ENCODE measurements at places on chromosomes 5 and 9.

DNA sequence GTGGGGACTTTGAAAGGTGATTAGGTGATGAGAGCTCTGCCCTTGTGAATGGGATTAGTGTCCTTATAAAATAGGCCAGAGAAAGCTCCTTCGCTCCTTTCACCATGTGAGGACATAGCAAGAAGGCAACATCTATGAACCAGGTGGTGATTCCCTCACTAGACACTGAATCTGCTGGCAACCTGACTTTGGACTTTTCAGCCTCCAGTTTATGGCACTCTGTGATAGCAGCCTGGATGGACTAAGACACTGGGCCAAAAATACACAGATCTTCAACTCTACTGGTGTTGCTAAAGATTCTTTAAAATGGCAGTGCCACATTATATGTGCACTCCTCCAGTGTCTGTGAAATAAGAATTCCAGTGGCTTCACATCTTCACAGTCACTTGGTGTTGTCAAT is 41.2 kb upstream of the COL15A1 start:
- DNase-seq: no peak

- no peak for DNase-seq
Measured at GRCh38 chr5:115849258-115849798, 7.6 kb downstream of the AP3S1 start.

- DNase-seq: no peak
Measured at GRCh38 chr5:81397176-81397575, 3.2 kb upstream of the ACOT12 start.

DNA sequence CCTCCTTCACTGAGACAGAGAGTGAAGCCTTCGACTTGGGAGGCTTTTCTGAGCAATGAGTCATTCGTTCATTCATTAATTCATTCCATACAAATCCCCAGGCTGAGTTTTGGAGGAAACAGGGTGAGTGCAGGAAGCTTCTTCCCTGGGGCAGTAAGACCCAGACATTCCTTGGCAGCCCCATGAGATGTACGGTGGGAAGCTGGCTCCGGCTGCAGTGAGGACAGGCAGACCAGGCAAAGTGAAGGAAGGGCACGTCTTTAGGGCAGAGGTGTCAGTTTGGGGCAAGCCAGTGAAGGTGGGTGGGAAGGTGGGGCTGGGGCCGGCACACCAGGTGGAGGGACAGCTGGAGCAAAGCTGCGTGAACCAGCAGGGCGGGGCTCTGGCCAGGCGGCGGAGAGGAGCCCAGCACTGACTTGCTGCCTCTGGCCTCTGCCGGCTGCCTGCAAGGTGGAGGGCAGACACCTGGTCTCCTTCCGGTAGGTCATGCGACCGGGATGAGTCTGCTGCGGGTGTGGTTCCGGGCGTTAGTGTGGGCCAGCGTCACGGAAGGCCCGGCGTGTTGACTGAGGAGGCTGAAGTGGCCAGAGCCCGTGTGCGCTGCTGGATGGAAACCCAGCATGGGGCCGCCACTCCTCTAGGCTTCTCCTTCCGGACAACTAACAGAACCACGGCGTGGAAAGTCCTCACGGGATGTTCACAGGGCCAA is 16.6 kb downstream of the OLFM1 start:
- DNase-seq: no peak

Measured in skeletal muscle cell (primary cell).